ENCODE measurements at places on chromosomes 16 and 17.

DNA sequence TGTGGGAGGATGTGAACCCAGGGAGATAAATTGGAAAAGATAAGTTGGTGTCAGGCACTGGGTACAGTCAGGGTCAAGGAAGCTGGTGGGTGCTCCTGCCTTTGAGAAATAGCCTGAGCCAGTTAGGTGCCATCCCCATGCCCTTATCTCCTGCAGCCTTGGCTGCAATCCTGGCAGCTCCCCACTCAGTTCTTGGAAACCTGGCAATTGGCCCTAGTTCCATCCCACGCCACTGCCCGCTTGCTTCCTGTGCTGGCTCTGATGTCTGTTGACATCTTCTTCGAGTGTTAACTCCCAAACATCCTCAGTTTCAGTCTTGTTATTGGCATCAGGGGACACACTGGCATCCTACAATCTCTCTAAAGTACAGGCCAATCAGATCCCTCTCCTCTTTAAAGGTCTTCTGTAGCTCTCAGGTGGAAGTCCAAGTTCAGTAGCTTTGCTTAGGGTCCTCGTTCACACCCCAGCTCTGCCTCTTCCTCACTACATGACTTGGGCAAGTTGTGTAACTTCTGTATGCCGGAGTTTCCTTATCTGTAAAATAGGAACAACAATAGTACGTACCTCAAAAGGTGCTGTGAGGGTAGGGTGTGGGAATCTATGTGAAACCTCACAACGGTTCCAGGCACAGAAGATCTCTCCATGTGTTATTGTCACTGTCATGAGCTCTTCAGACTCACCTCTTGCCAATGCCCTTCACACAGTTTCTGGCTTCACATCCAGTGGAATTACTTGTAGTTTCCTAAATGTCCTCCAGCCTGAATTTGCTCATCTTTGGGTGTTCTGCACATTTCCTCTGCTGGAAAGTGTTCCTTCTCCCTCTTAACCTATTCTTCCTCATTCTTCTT is 13.5 kb upstream of the PRKAR1A start:
- DNase-seq = no peak

DNA sequence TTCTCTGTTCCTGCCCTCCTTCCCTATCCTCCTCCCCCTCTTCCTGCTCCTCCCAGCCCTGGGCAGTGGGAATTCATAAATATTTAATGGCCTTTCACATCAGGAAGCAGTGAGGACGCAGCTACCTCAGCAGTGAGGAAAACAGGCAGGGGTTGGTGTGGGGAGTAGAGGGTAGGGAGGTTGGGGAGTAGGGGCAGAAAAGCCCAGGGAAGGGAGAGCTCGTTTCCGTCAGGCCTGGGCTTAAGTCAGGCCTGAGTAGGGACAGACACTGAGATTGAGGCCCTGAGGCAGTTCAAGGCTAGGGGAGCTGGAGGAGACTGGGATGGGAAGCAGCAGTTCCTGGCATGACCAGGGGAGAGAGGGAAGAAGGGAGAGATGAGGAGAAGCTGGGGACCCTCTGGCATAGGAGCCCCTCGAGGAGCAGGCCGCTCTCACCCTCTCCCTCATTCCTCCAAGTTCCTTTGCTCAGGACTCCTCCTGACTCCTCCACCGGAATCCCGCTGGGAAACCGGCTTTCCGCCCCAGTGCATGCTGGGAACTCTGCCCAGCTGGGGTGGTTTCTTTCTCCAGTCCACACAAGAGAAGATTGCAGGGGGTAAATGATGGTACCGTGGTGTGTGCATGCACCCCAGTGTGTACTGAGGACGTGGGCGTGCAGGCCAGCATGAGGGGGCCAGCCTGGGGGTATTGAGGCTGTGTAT is 6.2 kb downstream of the SAMD14 start:
- no peak for DNase-seq

GRCh38 chr17:81002409-81003361 is 11.0 kb downstream of the CHMP6 start:
- DNase-seq = no peak

GRCh38 chr17:21250854-21251253 is 2.4 kb downstream of the NATD1 start:
- DNase-seq = no peak

DNA sequence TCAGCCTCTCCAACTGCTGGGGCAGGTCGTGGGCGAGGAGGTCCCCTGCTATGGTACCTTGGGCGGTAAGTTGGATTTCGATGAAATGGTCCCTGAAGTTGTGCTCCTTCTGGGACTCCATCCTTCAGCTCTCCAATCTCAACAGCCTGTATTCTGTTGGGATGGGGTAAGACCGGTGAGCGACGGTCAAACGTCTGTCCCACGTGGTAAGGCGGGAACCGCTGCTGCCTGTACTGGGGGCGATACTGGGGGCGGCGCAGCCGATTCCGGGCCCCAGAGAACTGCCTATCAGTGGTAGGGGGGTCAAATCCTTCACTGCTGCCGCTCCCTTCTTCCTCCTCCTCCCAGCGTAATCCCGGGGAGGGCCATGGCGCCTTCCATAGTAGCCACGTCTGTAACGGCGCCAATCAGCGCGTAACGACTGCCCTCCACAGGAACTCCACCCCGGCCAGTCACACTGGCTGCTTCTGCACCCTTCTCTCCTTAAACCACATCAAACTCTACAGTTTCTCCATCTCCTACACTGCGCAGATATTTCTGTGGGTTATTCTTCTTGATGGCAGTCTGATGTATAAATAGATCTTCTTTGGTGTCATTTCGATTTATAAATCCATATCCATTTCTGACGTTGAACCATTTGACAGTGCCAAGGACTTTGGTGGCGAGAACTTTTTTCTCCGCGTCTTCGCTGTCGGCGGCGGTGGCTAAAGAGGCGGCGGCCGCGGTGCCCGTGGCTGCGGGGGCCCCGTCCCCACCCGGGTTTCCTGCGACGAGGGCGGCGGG is 41.1 kb downstream of the AHSP start:
- no peak for DNase-seq

All from DND-41 (cell line).